ENCODE measurements at places on chromosomes 3 and 15. TPM values are rescaled to one million over a fixed set of nuclear protein-coding genes. Genes with fewer than 3 reads are reported as not detected.

TMEM207 gene
- total RNA-seq, result not detected

AHSG gene
- not detected for total RNA-seq

CCDC191 gene
- 11.7 TPM for total RNA-seq

COL8A1 gene
- 40.2 TPM for total RNA-seq

TIMP4 gene
- total RNA-seq, result 3.1 TPM

CYP8B1 gene
- not detected for total RNA-seq

GRM2 gene
- total RNA-seq, result 5.4 TPM

ROPN1 gene
- total RNA-seq, result not detected

TMEM212 gene
- not detected for total RNA-seq

COL6A5 gene
- total RNA-seq, result 0.16 TPM

LRRC31 gene
- not detected for total RNA-seq

PXYLP1 gene
- 35.0 TPM for total RNA-seq

SLC28A2 gene
- total RNA-seq, result not detected

LYSMD4 gene
- 29.0 TPM for total RNA-seq

FRMD4B gene
- 60.3 TPM for total RNA-seq

ARPIN gene
- 28.5 TPM for total RNA-seq

CFAP92 gene
- total RNA-seq, result 1.3 TPM

STAG1 gene
- total RNA-seq, result 121 TPM

XCR1 gene
- not detected for total RNA-seq

SH2D7 gene
- not detected for total RNA-seq

AGTR1 gene
- 3.5 TPM for total RNA-seq

BHLHE40 gene
- 79.9 TPM for total RNA-seq

ACTRT3 gene
- total RNA-seq, result 2.6 TPM

IMPG2 gene
- total RNA-seq, result 221 TPM

CSTA gene
- total RNA-seq, result not detected

SATB1 gene
- 89.1 TPM for total RNA-seq

ATP13A5 gene
- 0.22 TPM for total RNA-seq

INSYN1 gene
- 19.9 TPM for total RNA-seq

BFSP2 gene
- total RNA-seq, result 299 TPM

CATSPER2 gene
- total RNA-seq, result 5.7 TPM

SNTN gene
- not detected for total RNA-seq

OR5H1 gene
- total RNA-seq, result not detected

DPPA2 gene
- not detected for total RNA-seq

FGF12 gene
- 13.0 TPM for total RNA-seq
